Esophagus squamous epithelium (tissue), 5 donors: ENCODE measurements at places on chromosomes 7 and 10.

GRCh38 chr7:82347808-82348207 lies 95.8 kb downstream of the CACNA2D1 start:
- no peak overlapping the region for H3K4me3 ChIP-seq
- H3K4me1 ChIP-seq: no peaks in the 10 kb centered on the region
- no peak for DNase-seq
- H3K27me3 ChIP-seq: no peaks in the 10 kb centered on the region
- no peak overlapping the region for H3K27ac ChIP-seq
- H3K36me3 ChIP-seq: no peaks in the 10 kb centered on the region

DNA sequence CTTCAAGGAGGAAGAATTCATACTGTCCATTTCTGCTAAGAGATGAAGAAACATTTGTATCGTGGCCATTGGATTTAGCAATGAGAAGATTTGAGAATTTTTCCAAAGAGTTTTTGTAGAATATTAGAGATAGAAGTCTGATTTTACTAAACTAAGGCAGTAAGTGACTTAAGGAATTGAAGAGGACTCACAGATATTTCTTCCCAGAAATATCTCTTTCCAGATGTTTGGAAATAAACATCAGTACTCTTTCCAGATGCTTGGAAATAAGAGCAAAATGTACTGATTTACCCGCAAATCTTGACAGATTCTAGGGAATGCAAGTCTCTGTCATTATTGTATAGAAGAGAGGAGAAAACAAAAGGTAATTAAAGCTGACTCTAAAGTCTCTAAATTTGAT lies 91.3 kb downstream of the IMMP2L start:
- no peaks in the 10 kb centered on the region for H3K36me3 ChIP-seq
- H3K27ac ChIP-seq: no peak overlapping the region
- no peak for DNase-seq
- no peak overlapping the region for H3K4me3 ChIP-seq
- no peaks in the 10 kb centered on the region for H3K27me3 ChIP-seq

- peaks cover 4% of the 10 kb centered on the region for H3K4me1 ChIP-seq
- H3K27ac ChIP-seq: peak overlapping the region; percentile 87
- H3K36me3 ChIP-seq: no peaks in the 10 kb centered on the region
- no peaks in the 10 kb centered on the region for H3K27me3 ChIP-seq
These were observed 34.1 kb downstream of the NET1 start for GRCh38 chr10:5446390-5446926.

- H3K27ac ChIP-seq: no peak overlapping the region
- H3K36me3 ChIP-seq: no peaks in the 10 kb centered on the region
- no peak overlapping the region for H3K4me3 ChIP-seq
- peaks cover 4% of the 10 kb centered on the region for H3K4me1 ChIP-seq
These were observed 285.8 kb downstream of the CAMK1D start for GRCh38 chr10:12635127-12635541.

GRCh38 chr7:104983578-104984539 lies 30.1 kb upstream of the KMT2E start:
- no peaks in the 10 kb centered on the region for H3K36me3 ChIP-seq
- peak overlapping the region; percentile 99 for H3K27ac ChIP-seq
- DNase-seq: peak; percentile 52
- peak overlapping the region; percentile 79 for H3K4me3 ChIP-seq
- H3K4me1 ChIP-seq: peaks cover 46% of the 10 kb centered on the region
- H3K27me3 ChIP-seq: no peaks in the 10 kb centered on the region

- H3K4me3 ChIP-seq: no peak overlapping the region
- H3K36me3 ChIP-seq: no peaks in the 10 kb centered on the region
- no peaks in the 10 kb centered on the region for H3K4me1 ChIP-seq
- H3K27ac ChIP-seq: no peak overlapping the region
- H3K27me3 ChIP-seq: no peaks in the 10 kb centered on the region
These were observed 125.0 kb downstream of the TEX36 start for GRCh38 chr10:125557801-125558505.

- H3K27ac ChIP-seq: no peak overlapping the region
- peaks cover 12% of the 10 kb centered on the region for H3K4me1 ChIP-seq
- no peaks in the 10 kb centered on the region for H3K27me3 ChIP-seq
- no peak for DNase-seq
These were observed 64.6 kb downstream of the ITGB1 start for GRCh38 chr10:32893434-32893833.

GRCh38 chr7:124919841-124920240 lies 9.8 kb downstream of the POT1 start:
- no peaks in the 10 kb centered on the region for H3K36me3 ChIP-seq
- no peak overlapping the region for H3K4me3 ChIP-seq
- no peak for DNase-seq
- H3K27me3 ChIP-seq: no peaks in the 10 kb centered on the region
- H3K4me1 ChIP-seq: no peaks in the 10 kb centered on the region

GRCh38 chr10:85448716-85449115 lies 917.9 kb downstream of the GRID1 start:
- no peak overlapping the region for H3K4me3 ChIP-seq
- H3K4me1 ChIP-seq: no peaks in the 10 kb centered on the region
- no peaks in the 10 kb centered on the region for H3K27me3 ChIP-seq
- no peaks in the 10 kb centered on the region for H3K36me3 ChIP-seq

GRCh38 chr10:772227-772637 lies 82.8 kb upstream of the DIP2C start:
- peaks cover 9% of the 10 kb centered on the region for H3K4me1 ChIP-seq
- no peak for DNase-seq
- H3K27ac ChIP-seq: no peak overlapping the region
- H3K36me3 ChIP-seq: no peaks in the 10 kb centered on the region
- no peaks in the 10 kb centered on the region for H3K27me3 ChIP-seq
- H3K4me3 ChIP-seq: no peak overlapping the region

DNA sequence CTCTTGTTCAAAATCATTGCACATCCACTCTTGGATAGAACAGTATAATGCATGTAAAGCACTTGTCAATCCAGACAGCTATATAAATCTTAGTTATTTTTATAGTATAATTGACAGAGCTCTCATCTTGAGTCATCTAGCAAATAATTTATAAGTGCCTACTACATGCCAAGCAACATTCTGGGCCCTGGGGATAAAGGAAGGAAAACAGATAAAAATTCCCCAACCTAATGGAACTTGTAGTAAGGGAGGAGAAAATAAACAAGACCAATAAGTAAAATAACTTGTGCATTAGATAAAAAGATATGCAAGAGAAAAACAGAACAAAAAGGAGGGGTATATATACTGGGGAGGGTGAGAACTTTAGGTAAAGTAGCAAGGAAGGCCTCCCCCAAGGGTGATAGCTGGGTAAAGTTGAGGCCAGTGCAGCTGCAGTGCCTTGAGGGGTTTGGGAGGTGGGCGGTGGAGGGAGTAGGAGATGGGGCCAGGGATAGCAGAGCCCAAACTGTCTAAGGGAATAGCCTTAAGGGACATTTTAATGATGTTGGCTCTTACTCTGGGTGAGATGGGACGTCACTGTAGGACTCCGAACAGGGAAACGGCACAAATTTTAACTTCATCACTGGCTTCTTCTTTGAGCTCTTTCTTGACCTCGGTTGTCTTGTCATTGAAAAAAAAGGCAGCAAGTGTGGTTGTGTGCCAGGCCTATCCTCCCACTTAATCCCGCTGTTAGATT lies 79.3 kb upstream of the SEC61G start:
- no peaks in the 10 kb centered on the region for H3K27me3 ChIP-seq
- no peaks in the 10 kb centered on the region for H3K36me3 ChIP-seq
- DNase-seq: no peak
- no peaks in the 10 kb centered on the region for H3K4me1 ChIP-seq

DNA sequence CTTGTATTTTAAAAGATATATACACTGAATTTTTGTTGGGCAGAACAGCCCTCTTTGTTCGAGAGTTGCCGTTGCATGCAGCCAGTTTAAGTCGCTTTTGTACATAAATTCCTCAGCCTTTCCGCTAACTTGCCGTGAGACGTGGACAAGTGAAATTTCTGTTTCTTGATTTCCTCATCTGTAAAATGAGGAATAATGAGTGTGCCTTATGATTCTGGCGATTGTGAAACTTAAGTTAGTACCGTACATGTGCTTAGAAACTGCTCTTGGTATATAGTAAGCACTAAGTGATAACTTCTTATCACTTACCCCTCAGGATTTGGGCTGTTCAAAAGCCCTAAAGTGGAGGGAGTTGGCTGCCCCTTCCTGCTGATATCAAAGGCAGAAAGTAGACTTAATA lies 1.4 kb downstream of the CCNJ start:
- peak overlapping the region; percentile 82 for H3K27ac ChIP-seq
- H3K4me1 ChIP-seq: peaks cover 4% of the 10 kb centered on the region
- peak overlapping the region; percentile 74 for H3K4me3 ChIP-seq
- no peak for DNase-seq
- H3K27me3 ChIP-seq: no peaks in the 10 kb centered on the region

- DNase-seq: no peak
- no peak overlapping the region for H3K4me3 ChIP-seq
- H3K27ac ChIP-seq: no peak overlapping the region
These were observed 20.3 kb upstream of the GIMAP2 start for GRCh38 chr7:150665089-150665748.

DNA sequence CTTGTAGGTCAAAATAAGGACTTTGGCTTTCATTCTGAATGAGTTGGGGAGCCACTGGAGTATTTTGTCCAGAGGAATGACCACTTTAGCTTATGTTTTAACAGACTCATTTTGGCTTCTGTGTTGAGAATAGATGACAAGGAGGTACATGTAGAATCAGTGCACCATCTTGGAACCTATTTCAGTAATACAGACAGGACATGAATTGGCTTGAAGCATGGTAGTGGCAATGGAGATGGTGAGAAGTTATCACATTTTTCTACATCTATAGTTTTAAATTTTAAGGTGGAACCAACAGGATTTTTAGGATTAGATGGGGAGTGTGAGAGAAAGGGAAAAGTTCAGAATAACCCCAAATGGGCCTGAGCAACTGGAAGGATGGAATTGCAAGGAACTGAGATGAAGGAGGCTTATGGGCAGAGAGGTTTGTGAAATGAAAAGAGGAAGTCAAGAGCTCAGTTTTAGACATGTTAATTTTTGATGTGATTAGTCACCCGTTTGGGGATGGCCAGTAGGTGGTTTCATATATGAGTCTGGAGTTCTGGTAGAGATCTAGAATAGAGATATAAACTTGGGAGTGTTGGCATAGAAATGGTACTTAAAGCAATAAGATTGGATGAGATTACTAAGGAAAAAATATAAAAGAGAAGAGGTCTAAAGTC lies 89.2 kb upstream of the JAZF1 start:
- H3K27me3 ChIP-seq: no peaks in the 10 kb centered on the region
- H3K4me3 ChIP-seq: no peak overlapping the region
- no peaks in the 10 kb centered on the region for H3K36me3 ChIP-seq
- no peak overlapping the region for H3K27ac ChIP-seq
- DNase-seq: no peak

GRCh38 chr10:78798976-78799730 lies 269.6 kb upstream of the ZMIZ1 start:
- peaks cover 22% of the 10 kb centered on the region for H3K4me1 ChIP-seq
- no peak overlapping the region for H3K27ac ChIP-seq
- no peaks in the 10 kb centered on the region for H3K27me3 ChIP-seq
- no peak overlapping the region for H3K4me3 ChIP-seq

DNA sequence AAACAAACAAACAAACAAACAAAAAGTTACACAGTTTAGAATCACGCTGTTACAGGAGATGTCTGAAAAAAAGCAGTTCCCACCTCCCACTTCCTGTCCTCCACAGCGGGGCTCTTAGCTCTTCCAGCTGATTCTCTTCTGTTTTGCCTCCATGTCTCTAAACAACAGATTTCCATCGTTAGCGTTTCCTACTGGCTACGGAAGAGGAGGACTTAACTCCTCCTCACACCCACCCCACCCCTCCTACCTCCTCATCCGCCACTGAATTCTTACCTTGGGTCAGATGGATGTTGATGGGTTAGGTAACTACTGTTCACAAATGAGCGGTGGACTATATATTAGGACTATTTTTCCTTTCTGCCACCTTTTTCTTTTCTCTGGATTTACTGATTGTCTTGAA lies 36.8 kb upstream of the NUB1 start:
- H3K4me3 ChIP-seq: no peak overlapping the region
- no peaks in the 10 kb centered on the region for H3K4me1 ChIP-seq
- H3K36me3 ChIP-seq: no peaks in the 10 kb centered on the region
- no peak for DNase-seq

DNA sequence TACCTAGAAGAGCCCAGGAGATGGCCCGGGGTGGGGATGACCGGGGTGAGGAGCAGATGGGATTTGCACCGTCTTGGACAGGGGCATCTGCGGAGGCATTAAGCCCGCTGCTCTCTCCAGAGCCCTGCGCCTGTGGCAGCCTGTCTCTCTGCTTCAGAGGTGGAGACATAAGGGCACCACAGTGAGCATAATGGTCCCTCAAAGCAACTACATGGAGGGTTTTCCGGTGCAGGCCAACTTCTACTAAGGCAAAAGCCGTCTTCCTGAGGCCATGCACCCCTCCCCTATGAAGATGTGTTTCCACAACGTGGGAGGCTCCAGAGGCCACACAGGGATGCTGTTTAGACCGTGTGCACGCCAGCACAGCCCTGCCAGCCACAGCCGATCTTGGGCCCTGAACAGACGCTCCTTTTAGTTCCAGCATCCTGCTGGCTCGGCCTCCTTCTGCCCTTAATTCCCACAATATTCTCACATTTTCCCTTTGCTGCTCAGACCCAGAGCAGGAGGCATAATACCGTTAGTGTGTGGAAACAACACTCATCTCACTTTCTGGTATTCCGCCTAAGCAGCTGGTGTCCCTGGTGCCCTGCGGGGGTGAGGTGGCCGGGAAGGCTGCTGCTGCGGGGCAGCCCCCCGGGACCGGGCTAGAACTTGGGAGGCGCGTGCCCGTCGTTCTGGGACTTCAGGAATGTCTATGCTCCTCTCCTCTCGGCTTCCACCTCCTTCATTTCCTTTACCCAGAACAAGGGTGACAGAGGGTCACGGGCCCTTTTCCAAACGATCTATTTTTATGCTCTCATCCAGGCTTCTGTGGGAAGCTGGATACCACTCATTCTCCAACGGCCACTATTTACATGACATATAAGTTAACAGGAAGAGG lies 266.9 kb downstream of the TNS3 start:
- H3K27me3 ChIP-seq: no peaks in the 10 kb centered on the region
- peak overlapping the region; percentile 29 for H3K27ac ChIP-seq
- H3K36me3 ChIP-seq: peaks cover 11% of the 10 kb centered on the region
- DNase-seq: no peak

DNA sequence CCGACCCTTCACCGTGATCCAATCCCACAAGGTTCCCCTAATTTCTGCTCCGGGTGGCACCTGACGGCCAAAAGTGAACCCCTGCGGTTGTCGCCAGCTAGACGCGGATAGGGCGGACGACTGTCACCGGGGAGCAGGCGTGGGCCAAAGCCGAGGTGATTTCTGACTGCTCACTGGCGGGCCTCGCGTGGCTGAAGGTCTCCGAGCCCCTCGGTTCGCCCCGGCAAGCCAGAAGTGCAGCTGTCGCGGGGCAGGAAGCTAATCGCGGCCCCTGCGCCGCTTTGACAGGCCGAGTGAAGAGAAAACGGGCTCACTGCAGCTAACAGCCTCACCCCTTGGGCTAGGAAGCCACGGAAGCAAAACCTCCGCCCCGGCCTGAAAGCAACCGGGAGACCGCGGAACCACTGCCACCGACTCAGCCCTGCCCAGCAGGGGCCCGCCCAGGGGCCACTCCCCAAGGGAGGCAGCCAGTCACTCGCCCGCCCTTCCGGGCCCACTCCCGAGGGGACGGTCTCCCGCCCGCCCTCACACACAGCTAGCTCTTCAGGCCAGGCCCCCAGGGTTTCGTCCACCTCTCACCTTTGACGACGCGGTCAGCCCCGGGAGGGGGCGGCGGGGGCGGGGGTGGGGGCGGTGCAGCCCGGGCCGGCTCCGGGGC lies 469 bp downstream of the PPP3CB start:
- peaks cover 36% of the 10 kb centered on the region for H3K36me3 ChIP-seq
- no peaks in the 10 kb centered on the region for H3K27me3 ChIP-seq
- DNase-seq: peak; percentile 62

GRCh38 chr10:110356628-110357245 lies 52.0 kb upstream of the SMNDC1 start:
- peaks cover 28% of the 10 kb centered on the region for H3K4me1 ChIP-seq
- H3K27ac ChIP-seq: peak overlapping the region; percentile 81
- H3K4me3 ChIP-seq: peak overlapping the region; percentile 11

- no peaks in the 10 kb centered on the region for H3K27me3 ChIP-seq
- no peak overlapping the region for H3K27ac ChIP-seq
- H3K4me3 ChIP-seq: no peak overlapping the region
- H3K36me3 ChIP-seq: no peaks in the 10 kb centered on the region
These were observed 311.9 kb downstream of the TCERG1L start for GRCh38 chr10:130999376-131000202.
